Activated effector memory CD4-positive, alpha-beta T cell treated with anti-CD3 and anti-CD28 coated beads, Interleukin-2, amount 50 U/mL, for 16 hours (primary cell): ENCODE measurements at places on chromosomes 5 and 9.

DNA sequence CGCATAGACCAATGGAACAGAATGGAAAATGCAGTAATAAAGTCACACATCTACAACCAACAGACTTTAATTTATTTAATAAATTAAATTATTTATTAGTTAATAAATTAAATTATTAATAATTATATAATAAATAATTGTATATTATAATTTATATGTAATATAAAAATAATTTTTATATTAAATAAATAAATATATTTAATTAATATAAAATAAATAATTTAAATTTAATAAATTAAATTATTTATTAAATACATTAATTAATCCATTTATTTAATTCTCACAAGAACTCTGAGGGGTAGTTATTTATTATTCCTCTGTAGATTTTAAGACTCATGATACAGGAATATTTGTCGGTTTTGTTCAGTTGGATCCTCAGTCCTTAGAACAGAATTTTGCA lies 176.1 kb upstream of the ADAMTS19 start:
- no peak for DNase-seq

- no peak for DNase-seq
These were observed 9.5 kb upstream of the TXNDC15 start for GRCh38 chr5:134864707-134865106.

DNA sequence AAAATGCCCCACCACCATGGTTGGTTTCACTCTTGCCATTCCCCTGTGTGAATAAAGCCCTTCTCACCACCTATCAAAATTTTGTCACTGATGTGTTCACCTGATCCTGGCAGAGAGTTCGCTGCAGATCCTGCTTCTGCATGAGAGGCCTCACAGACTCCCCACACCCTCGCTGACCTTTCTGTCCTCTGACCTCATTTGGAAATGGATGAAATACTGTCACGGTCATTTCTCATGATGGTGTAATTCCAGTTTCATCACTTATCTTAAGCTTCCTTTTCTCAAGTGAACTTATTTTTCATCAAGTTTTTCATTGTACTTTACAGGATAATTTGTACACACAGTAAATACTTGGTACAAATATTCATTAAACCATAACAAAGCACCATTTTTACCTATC lies 131.3 kb downstream of the FRMD3 start:
- DNase-seq, result no peak

GRCh38 chr9:36316611-36317317 lies 58.5 kb upstream of the GNE start:
- DNase-seq, result no peak

DNA sequence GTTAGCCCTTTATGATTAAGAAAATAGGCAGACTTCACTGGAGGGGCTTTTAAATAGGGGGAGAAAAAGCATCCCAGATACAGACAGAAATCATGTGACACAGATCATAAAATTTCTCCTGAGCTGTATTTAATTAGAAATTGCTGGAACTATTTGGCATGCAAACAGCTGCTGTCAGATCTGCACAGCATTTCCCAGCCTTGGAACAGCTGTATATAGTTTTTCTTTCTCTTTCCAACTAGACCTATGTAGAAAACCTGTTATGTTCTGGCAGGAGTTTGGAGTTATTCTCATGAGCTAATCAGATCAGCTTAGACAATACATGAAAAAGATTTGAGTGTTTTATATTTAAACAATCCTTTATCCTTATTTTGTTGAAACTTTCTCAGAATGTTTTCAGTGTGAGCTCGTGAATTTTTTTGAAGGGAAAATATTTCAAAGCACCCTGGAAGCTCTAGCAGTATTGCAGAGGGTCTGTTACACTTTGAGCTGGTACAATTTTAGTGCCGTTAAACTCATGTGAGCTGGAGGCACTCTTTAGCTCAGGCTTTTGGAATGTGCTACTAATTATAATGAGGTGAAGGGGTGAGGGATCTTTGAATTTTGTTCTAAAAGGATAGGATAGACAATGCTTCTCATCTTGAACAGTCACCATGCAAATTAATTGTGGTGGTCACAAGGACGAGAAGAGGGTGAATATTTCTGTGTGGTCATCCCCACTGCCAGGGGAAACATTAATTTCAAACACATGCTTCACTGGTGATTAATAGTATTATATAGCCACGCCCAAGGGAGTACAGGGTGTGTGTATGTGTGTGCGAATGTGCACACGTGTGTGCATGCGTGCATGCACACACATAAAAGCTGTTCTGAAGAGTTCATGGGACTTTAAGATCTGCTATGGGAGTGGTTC lies 239.4 kb upstream of the FBXL7 start:
- DNase-seq, result no peak

DNA sequence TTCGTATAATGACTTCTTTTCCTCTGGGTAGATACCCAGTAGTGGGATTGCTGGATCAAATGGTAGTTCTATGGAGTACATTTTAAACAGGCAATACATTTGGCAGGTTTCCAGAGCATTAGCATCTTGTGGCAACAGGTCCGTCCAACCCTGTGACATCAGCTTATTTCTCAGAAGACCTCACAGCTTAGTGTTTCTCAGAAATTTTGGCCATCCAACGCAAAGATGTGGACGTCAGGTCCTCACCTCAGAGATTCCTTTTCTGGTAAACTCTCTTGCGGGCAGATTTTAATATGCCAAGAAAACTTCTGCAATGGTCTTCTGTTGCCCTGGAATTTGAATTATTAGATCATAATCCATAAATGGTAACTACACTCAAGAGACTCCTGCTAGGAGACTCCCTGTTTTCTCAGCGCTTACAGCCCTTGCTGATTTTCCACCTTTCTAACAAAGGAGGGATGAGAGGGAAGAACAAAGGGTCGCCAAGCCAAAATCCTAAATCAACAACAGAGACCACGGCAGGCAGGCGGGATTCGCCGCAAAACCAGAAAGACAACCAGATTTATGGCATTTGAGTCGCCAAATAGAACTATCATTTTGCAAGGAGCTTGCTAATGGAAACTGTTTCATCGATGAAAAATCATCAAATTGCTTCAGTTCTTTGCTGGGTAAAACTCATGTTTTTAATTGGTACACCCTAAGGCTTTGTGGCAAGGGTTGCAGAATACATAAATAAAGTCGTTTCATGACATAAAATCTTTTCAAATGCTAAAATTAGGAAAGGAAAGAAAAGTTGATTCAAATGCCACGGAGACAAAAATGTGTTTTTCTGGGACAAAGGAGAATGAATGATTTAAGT lies 34.1 kb upstream of the PLPP1 start:
- no peak for DNase-seq

DNA sequence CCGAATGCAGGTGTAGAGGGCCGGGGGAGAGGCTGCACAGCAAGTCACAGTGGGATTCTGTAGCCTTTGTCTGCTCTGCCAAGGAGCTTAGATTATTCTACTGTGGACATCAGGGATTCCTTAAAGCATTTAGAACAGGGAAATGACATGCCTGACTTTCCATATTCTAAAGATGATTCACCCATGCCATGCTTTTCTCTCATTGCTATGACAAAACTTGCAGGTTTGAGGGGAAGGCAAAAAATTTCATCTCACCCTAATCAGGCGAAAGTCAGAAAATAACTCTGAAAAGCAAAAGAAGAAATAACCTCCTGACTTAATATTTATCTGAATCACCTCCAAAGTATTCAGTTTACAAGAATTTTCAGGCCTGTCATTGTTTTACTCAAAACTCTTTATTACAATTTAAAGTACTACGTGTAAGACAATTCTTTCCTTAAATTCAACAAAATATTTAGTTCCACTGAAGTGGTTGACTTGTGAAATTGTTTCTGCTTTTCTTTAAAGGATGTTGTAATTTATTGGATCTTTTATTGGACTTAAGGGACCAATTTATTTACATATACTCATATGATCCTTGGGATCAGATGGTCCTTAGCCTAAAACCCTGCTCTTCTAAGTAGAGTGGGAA lies 30.0 kb upstream of the GAS1 start:
- no peak for DNase-seq

GRCh38 chr5:137498736-137499505 lies at the start of gene SPOCK1:
TSS of gene SPOCK1 (minus strand) at chr5:137499326.
- peak; percentile 82 for DNase-seq

GRCh38 chr9:132319421-132320110 lies 35.2 kb downstream of the SETX start:
- no peak for DNase-seq

DNA sequence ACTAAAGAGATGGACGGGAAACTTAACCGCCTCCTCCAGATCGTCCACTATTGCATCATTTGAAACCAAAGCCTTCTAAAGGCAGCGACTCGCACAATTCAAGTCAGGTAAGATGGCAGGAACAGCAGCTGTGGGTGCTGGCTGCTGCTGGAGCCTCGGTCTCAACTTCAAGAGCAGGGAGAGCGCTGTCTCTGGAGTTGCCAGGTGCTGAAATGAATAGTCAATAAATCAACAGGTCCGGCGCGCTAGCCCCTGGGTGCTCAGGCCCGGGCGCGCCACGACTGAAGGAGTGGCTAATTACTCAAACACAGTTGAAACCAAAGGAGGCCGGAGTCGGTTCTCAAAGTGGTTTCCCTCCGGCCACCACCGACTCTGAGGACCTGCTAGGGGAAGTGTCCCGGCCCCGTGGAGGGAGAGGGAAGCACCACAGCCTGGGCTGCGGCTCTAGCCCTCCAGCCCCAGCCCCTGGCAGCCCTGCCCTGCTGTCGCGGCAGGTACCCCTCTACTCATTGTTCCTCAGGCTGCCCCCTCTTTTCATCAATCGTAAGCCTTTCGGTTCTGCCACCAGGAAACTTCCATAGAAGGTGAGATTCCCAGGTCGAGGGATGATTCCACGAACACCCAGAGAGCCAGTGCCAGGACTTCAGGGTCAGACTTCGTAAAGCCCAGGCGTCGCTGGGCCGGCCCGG lies 804 bp downstream of the TTC39B start:
- peak; percentile 79 for DNase-seq

GRCh38 chr5:73388306-73388684 lies 60.3 kb downstream of the FOXD1 start:
- no peak for DNase-seq

DNA sequence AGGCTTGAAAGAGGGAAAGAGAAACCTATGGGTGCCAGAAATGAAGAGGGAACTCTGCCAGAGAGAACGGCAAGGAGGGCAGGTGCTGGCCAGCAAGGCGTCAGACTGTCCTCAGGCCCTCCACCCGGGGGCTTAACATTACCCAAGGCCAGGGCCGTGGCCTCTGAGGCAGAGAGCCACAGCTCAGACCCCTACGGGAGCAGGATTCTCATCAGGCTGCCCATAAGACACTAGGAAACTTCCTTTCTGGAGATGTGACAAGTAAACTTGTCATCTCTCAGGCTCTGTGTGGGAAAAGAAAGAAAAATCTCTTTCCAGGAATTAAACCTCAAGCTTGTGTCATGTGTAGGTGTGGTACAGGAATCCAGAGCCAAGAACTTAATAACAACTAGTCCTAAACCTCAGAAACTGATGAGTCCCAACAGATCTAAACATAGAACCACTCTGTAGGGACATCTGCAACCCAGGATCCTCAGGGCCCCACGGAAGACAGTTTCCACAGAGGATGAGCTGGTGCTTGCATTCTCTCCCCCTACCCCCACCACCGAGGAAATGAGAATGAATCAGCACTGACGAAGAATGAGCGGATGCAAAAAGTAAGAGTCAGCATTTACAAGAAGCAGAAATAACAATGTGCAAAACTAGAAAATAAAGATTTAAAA lies 74.3 kb downstream of the DCP2 start:
- DNase-seq, result peak; percentile 64

DNA sequence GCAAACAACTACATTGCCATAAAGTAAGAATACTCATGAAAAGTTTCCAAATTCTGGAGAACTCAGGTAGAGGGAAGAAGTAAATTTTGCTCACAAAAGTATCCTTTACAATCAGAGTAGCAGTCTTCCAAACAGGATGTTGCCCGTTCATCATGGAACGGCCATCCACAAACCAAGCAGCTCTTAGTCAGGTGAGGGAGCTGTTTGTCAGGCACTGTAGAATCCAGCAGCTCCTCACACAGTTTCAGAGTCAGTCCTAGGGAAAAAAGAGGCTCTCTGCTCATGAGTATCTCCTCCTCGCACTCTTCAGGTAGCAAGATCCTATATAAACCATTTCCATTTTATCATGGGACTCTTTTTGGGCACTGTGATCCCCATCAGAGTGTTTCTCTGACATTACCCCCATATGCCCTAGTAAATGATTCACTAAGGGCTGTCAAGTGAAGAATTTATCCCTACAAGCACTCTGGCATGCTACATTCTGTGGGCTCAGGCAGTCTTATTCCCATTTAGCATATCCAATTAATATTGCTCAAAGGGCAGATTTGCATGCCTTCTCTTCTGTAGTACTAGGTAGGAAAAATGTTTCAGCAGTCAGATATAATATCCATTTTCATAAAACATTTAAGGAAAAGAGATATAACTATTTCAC lies 97.9 kb downstream of the WDR41 start:
- no peak for DNase-seq

DNA sequence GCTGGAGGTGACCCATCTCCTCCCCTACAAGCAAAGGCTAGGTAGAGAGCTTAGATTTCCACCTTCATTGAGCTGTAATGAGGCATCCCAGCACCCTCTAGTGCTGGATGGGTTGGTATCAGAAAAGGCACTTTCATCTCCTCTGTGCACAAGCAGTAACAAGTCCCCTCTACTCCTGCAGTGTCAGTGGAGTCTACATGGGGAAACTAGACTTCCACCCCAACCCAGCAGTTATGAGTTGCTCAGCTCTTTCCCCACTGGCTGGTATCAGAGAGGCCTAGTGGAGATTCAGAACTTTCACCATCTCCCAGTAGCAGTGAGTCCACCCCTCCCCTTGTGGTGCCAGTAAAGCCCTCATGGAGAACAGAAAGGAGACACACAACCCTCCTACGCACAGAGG lies 17.9 kb downstream of the FCN1 start:
- peak; percentile 12 for DNase-seq

DNA sequence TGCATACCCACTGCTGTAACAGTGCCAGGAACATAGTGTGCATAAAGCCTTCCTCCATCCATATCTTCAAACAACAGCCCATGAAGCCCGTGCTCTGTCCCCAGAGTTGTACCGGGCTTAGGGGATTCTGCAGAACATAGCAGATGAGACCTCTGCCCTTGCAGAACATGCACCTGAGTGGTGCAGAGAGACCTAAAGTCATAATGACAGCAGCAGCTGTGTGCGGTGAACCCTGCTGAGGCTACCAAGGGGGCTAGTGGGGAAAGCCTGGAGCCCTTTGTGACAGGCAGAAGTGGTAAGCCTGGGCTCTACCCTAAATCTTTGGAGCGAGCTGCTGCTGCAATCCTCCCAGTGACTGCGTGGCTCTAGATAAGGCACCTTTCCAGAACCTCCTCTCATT lies 32.2 kb upstream of the BRD3 start:
- DNase-seq, result no peak

- DNase-seq, result no peak
These were observed 1.1 kb downstream of the MAST4 start for GRCh38 chr5:66597183-66597757.

DNA sequence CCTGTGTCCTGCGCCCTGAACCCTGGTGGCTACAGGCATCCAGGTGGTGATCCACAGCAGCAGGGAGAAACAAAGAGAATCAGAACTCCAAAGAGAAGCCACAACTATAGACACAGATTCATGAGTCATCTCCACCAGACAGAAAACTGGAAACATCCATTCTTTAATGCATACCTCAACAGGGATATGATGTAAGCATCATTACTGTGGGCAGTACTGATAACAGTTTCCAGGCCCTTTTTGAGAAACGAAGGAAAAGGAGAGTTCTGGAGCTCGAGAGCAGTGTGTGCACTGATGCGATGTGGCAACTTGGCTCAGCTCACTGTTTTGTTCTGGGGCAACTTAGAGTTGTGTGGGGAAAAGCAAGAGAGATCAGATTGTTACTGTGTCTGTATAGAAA lies 215.6 kb upstream of the ADAMTS16 start:
- no peak for DNase-seq

GRCh38 chr5:100647461-100648230 lies 112.5 kb downstream of the FAM174A start:
- peak; percentile 63 for DNase-seq

- DNase-seq, result no peak
These were observed 12.1 kb upstream of the PSD2 start for GRCh38 chr5:139783436-139783965.
